Activated T-helper 1 cell treated with anti-CD3 and anti-CD28 coated beads, Interleukin-2, amount 50 U/mL, for 16 hours (primary cell): ENCODE measurements at places on chromosomes 2 and 18.

- DNase-seq = no peak
Measured at GRCh38 chr2:68589963-68590362, 53.4 kb upstream of the PROKR1 start.

GRCh38 chr2:219433666-219434467 is 776 bp upstream of the SPEG start:
- DNase-seq = no peak

GRCh38 chr18:74544898-74545297 is 10.6 kb downstream of the CNDP1 start:
- DNase-seq = no peak

- no peak for DNase-seq
Measured at GRCh38 chr18:9631814-9632496, 17.6 kb upstream of the PPP4R1 start.

GRCh38 chr2:40434731-40435271 is 17.1 kb downstream of the SLC8A1 start:
- DNase-seq = no peak

DNA sequence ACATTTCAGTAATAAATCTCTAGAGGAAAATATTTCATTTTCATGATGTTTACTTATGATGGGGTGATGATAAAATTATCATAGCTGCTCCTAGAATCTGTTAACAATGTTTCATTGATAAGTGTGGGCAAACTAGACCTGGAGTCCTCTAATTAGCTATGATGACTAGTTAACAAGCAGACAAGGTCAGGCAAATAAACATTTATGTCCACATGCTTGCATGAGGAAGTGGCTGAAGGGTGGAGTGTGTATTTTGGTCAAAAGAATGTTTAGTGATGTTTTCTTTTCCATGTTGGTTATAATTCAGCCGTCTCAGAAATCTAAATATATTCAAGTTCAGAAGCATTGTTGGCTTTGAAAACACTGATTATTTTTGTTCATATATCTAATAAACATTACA is 99.9 kb upstream of the FN1 start:
- no peak for DNase-seq

GRCh38 chr18:50848061-50848551 is 28.3 kb upstream of the MRO start:
- no peak for DNase-seq

GRCh38 chr2:38474021-38474456 is 97.0 kb upstream of the ATL2 start:
- no peak for DNase-seq

DNA sequence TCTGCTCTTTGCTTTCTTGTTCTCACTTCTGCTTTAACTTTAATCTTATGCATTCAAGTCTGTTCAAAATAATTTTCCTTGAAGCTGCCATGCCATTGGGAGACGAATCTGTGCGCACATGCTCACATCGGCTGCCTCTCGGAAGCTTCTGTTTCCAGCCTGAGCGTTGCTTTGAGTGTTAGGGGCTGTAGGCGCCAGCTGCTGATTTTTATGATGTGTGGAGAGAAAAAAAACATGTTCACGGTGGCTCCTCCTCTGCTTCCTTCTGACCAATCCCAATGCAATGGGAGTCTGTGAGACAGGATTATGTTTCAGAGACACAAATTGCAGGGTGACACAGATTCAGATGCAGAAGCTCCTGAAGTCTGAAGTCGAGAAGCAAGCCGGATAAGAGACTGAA is at the start of gene MC4R:
TSS of gene MC4R (minus strand) at position 180 of the 400 bp plus-strand sequence. CDS start 426 bp downstream, outside the sequence.
- DNase-seq = no peak

DNA sequence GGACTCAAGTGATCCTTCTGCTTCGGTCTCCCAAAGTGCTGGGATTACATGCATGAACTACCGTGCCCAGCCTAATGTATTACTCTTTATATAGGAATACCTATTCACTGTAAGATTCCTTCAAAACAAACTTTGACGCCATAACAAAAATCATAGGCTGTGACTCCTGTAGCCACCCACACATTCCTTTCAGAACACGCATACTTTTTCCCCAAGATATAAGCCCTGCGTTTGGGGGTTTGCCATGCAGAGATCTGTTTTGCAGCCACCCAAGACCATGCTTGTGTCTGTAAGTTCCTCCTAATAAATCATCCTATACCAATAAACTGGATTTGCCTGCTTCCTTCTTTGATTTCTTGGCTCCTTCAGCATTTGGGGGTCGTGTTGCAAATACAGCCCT is 46.0 kb upstream of the STON1 start:
- no peak for DNase-seq

GRCh38 chr2:231998046-231998445 is 36.5 kb downstream of the DIS3L2 start:
- DNase-seq = no peak

DNA sequence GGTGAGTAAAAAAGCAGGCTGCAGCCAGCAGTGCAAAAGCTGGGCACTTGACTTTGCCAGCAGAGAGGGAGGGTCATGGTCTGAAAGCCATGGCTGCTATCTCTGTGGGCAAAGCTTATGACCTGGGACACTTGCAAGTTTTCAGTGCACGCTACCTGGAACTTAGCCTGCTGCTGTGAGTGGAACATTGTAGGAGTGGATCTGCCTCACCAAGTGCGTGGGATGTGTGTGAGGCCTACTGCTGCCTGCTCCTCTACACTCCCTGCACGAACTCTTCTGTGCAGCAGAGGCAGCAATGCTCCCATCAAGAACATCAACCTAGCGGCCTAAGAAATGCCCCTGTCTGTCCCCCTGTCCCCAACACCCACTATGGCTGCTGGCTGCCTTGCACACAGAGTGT is 344.1 kb upstream of the REG3G start:
- DNase-seq = no peak

- DNase-seq = no peak
Measured at GRCh38 chr2:180461761-180462160, 454.7 kb upstream of the CWC22 start.

DNA sequence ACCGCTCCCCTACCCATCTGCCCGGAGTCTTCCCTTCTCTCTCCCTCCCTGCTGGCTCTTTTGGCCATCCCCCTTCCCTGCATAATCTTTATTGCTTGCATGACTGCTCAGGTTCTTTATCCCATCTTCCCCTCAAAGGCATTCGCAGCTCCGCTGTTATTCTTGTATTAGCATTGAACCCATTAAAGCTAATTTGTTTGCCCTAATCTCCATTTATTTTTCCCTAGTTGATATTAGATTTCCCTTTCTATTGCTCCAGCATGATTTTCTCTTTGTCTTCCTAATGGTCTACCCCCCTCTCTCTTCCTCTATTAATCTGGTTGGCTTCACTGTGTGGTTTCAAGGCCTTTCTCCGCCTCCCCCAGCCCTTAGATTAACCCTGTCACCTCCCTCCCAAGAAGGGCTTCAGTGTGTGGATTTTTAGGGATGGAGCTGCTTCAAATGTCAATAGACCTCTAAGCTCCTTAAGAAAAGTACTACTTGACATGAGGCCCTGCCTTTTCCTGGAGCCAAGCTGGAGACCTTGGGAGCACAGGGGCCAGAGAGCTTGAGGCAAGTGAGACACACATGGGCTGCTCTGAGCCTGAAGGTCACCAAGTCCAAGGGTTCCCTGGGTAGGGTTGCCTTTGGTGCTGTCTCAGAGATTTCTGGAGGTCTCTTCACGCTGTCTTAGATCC is 20.1 kb downstream of the PAX8 start:
- no peak for DNase-seq

GRCh38 chr18:35164133-35164532 is 76.7 kb upstream of the ZNF397 start:
- no peak for DNase-seq

DNA sequence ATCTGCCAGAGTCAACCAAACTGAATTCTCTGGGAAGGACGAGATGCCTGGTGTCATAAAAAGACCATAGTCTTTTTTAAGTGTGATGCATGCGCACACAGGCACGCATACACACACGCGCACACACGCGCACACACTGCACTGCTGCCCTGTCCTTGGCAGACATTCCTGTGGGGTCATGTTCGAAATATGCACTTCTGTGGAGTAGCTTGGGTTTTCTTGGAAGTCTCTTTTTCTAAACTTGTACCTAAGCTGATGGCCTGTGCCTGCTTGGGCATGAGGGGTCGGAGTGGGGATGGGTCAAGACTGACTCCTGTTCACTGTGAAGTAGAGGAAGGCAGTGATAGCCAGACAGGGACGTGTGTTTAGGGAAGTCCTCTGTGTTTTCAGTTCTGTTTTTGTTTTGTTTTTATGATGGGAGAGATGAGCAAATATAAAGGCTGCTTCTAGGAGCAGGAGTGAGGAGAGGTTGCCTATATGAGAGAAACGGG is 4.0 kb upstream of the RMC1 start:
- DNase-seq = no peak

- DNase-seq = no peak
Measured at GRCh38 chr2:75100011-75100800, 99.1 kb downstream of the TACR1 start.

DNA sequence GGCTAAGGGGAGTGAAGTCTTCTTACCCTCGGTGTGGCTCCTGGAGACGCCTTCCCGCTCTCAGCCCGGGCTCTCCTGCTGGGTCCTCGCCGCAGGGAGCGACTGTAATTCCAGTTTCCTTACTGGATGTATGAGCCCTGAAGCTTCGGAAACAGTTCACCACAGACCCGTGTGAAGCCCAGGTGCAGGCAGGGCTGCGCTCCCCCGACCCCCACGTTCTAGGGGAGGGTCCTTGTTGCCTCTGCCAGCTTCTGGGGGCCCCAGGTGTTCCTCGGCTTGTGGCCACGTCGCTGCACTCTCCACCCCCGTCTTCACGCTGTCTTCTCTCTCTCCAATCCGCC is 5.1 kb upstream of the ASB1 start:
- no peak for DNase-seq

GRCh38 chr2:176873403-176873802 is 339.2 kb upstream of the HNRNPA3 start:
- DNase-seq = no peak

DNA sequence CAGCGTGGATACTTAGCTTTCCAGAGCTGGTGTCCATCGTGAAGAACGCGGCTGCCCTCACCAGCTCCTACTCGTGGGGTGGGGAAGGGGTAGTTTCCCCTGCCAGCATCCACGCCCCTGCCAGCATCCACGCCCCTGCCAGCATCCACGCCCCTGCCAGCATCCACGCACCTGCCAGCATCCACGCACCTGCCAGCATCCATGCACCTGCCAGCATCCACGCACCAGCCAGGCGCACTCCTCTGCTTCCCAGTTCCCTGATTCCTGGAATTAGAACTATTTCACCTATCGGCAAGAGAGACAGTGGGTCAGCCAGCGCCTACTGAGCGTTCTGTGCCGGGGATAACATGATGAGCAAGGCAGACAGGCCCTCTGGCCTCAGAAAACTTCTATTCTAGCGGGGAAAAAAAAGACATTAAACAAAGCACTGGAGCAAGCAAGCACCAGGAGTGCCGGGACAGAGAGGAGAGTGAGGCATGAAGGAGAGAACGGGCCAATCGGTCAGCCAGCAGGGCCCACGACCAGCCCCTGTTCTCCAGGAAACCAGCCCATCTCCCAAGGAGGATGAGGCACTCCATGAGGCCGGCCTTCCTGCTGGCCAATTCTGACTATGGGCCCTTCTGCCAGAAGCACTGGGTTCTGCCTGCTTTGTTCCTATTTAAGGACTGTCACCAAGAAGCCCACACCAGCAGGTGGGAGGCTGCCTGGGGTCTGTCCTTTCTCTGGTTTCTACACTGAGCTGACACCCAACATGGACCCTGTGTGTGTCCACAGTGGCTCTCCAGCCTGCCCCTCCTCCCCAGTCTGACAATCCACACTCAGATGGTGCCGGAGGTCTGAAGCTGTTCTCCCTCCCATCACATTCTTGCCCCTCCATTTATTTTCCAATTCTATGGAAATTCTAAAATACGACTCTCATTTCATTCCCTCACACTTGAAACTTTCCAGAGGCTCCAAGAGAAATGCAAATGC is 78.4 kb upstream of the SALL3 start:
- no peak for DNase-seq

GRCh38 chr2:88696611-88697010 is 5.1 kb downstream of the RPIA start:
- DNase-seq = no peak

DNA sequence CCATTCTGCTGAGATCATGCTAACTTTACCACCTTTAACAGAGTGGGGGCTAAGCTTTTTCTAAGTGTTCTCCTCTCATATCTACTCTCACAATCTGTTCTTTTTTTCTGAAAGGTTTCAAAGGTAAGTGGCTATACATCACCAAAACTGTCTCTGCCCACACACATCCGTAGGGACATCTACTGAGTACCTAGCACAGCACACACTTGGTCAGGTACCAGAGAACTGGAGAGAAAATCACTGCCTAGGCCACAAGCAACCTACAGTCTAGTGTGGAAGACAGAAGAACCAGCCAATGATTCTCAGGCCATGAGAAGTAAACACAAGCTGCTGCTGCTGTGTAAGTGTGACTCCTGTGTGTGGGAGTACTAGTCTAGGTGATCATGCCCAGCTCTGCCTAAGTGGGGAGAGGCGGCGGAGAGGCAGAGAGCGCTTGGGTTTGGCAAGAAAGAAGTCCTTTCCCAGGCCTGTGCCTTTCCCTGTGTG is 176.1 kb upstream of the ZFP36L2 start:
- no peak for DNase-seq

GRCh38 chr2:223762853-223763252 is 74.5 kb downstream of the AP1S3 start:
- no peak for DNase-seq

DNA sequence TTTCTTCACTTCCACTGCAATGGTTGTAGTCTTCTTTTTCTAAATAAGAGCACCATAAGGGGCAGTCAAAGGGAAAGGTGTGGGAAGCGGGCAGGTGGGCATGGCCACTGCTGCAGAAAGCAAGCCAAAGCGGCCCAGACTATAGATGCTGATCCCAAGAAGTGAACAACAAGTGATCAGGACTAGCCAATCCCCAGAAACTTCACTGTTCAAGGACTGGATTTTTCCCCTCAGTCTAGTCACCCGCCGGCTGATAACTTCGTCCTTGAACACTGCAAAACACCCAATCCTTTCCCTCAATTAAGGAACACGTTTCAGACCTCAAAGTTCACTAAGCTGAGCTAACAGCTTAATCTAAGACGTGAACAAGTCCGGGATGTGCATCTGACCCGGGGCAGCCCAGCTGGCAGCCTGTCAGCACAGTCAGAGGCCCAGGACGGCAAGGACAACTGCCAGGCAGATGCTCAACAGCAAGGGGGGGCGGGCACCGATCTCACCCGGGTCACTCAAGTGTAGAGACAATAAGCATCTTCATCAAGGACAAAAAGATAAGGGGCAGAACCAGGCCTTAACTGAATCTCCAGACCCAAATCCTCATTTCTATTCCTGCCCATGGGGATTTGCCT is 59.8 kb downstream of the HDLBP start:
- DNase-seq = no peak
